Vagina (tissue), 2 donors: ENCODE measurements at places on chromosomes 7 and 10. TPM values are rescaled to one million over a fixed set of nuclear protein-coding genes. Genes with fewer than 3 reads are reported as not detected.

HDAC9 gene
- 32.4 TPM for total RNA-seq

DNA sequence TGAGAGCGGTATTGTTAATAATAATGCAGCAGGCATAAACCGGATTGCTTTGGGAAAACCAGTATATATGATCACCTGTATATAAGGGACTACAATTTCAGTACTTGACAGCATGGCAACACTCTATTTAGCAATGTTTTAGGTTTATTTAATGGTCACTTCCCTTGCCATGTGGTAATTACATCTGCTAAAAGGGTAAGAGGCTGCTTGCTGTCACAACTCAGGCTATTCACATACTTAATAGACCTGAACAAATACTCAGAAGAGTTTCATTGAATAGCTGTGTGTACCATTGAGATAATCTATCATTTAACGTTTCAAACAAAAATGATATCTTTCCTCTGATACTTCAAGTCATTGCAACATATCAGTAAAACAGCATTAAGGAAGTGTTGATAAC is 90.1 kb downstream of the PCDH15 start:
- H3K4me1 ChIP-seq: no peaks in the 10 kb centered on the region
- H3K4me3 ChIP-seq: no peak overlapping the region
- no peak for DNase-seq
- H3K27ac ChIP-seq: no peak overlapping the region
- H3K36me3 ChIP-seq: no peaks in the 10 kb centered on the region
- no peaks in the 10 kb centered on the region for H3K27me3 ChIP-seq

ZNF32 gene
- total RNA-seq: 51.1 TPM

DNA sequence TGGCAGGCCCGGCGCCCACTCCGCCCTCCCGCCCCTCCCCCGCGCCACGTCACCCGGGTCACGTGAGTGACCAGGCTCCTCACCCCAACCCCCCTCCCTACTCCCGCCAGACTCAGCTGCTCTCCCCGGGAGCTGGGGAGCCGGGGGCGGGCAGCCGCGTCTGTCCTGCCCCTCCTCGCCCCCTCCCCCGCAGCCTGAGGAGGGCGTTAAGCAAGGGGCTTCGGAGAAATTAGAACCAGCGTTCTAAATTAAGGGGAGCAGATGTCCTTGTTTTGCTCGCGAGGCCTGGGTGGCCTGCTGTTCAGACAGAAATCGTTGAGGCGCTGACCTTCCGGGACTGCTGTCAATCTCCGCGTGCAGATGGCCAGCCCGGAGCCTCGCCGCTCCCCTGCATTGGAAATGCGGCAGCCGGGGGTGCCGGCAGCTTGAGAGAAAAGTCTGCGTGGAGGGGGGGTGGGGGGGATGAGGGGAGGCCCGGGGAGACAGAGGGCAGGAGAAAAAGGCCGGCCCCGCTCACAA is 102.2 kb upstream of the ZNF438 start:
- no peaks in the 10 kb centered on the region for H3K27me3 ChIP-seq
- peak; percentile 89 for DNase-seq
- H3K4me1 ChIP-seq: peaks cover 51% of the 10 kb centered on the region
- no peaks in the 10 kb centered on the region for H3K36me3 ChIP-seq

FAM20C gene
- 22.1 TPM for total RNA-seq

DNA sequence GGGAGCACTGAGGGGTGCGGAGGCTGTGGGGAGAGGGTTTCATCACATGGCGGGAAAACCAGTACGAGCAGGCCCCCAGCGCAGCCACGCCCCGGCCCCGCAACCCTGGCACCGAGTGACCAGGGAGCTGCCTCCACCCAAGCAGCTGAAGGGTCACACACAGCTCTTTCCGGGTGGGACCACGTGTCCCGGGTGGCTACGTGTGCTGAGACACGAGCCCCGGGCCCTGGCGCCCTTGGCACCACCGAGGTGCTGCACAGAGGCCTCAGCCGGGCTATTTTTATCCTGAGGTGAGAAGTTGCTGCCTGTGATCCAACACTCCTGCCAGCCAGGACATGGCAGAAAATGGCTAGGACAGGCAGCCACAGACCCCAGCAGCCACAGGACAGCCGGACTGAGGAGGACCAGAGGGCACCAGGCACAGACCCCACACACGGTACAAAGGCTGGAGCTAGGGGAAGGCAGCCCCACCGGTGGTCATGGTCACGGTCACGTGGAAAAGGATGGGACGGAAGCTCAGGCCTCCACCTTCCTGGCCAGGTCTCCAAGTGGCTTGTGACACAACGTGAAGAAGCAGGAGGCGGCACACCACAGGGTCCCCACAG is 223.7 kb downstream of the MAD1L1 start:
- no peaks in the 10 kb centered on the region for H3K27me3 ChIP-seq
- H3K4me3 ChIP-seq: no peak overlapping the region
- no peak overlapping the region for H3K27ac ChIP-seq
- DNase-seq: no peak
- H3K4me1 ChIP-seq: no peaks in the 10 kb centered on the region

GRCh38 chr10:11218395-11218794 is 200.7 kb downstream of the CELF2 start:
- no peak overlapping the region for H3K27ac ChIP-seq
- DNase-seq: no peak
- H3K4me1 ChIP-seq: no peaks in the 10 kb centered on the region

DNA sequence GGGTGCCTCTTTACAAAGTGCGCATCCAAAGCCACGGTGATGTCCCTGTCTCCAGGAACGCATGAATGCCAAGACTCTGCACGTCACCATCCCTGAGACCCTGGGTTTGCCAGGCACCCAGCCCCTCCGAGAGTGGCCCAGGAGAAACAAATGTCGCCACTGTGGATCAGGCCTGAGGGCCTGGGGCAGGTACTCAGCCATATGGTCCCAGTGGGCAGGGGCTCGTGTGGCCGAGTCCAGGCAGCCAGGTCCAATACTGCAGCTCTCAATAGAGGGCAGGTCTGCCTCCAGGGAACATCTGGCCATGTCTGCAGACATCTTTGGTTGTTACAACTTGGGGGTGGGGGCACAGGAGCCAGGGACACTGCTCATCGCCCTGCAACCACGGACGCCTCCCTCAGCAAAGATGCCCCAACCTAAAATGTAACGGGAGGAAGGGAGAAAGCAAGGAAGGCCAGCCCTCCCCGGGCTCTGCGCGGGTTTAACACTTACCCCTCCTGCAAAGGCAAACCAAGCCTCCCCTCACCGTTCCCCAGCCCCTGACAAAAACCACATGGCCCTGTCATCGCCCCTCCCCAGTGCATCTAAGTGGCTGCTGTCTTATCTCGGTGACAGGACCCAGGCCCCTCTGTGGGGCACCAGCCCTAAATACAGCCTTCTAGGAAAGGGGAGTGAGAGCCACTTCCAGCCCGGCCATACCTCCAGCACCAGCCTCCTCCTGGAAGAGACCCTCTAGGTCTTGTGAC is 10.3 kb upstream of the PAPOLB start:
- DNase-seq: no peak
- no peak overlapping the region for H3K4me3 ChIP-seq
- no peak overlapping the region for H3K27ac ChIP-seq
- H3K36me3 ChIP-seq: no peaks in the 10 kb centered on the region
- no peaks in the 10 kb centered on the region for H3K27me3 ChIP-seq
- peaks cover 10% of the 10 kb centered on the region for H3K4me1 ChIP-seq

- H3K36me3 ChIP-seq: no peaks in the 10 kb centered on the region
- DNase-seq: peak; percentile 92
- H3K4me3 ChIP-seq: no peak overlapping the region
- H3K27me3 ChIP-seq: no peaks in the 10 kb centered on the region
- no peak overlapping the region for H3K27ac ChIP-seq
Observed at GRCh38 chr10:43203448-43204041, 63.3 kb downstream of the RASGEF1A start.

DNA sequence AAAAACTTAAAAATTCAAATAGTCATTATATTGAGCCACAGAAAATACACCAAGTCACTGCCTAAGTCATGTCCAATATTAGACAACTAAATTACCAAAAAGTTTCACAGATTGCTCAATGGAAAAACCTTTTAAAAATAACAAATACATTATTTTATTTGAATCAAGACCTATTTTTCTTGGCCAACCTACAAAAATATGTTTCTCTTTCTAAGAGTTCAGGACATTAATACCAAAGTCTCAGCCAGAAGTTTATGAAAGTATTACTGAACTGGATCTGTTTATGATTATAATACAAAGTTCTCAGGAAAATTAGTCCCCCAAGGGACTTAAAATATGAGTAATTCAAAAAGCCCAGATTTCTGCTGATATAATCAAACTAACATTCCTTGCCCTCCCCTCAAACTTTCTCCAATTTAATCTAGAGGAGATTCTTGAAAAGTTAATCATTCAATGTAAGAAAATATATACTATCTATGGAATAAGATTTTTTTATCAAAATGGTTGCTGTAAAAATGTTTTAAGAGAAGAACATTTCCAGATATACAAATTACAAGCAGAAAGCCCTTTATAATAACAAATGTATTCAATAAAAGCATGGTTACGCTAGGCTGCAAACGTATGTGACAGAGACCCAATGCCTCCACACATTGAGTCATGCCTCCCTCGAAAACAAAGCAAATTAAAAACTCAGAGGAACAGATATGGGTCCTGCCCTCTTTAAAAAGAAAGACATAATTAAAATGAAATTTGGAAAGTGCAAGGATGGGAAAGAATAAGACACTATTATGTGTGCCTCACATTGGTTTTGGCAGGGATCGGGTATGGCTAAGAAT is 381.6 kb downstream of the PARD3 start:
- H3K4me1 ChIP-seq: peaks cover 21% of the 10 kb centered on the region
- H3K36me3 ChIP-seq: no peaks in the 10 kb centered on the region
- H3K4me3 ChIP-seq: no peak overlapping the region
- DNase-seq: no peak

GRCh38 chr7:15418264-15418663 is 143.6 kb downstream of the AGMO start:
- H3K27me3 ChIP-seq: no peaks in the 10 kb centered on the region
- DNase-seq: no peak
- no peaks in the 10 kb centered on the region for H3K36me3 ChIP-seq
- no peak overlapping the region for H3K27ac ChIP-seq
- no peak overlapping the region for H3K4me3 ChIP-seq

- H3K36me3 ChIP-seq: no peaks in the 10 kb centered on the region
- no peaks in the 10 kb centered on the region for H3K27me3 ChIP-seq
- DNase-seq: no peak
- H3K4me1 ChIP-seq: no peaks in the 10 kb centered on the region
Observed at GRCh38 chr10:68462536-68462935, 9.2 kb downstream of the DNA2 start.

GRCh38 chr10:116838143-116838725 is 11.1 kb upstream of the ENO4 start:
- H3K36me3 ChIP-seq: no peaks in the 10 kb centered on the region
- H3K4me3 ChIP-seq: no peak overlapping the region
- H3K27me3 ChIP-seq: no peaks in the 10 kb centered on the region

DNA sequence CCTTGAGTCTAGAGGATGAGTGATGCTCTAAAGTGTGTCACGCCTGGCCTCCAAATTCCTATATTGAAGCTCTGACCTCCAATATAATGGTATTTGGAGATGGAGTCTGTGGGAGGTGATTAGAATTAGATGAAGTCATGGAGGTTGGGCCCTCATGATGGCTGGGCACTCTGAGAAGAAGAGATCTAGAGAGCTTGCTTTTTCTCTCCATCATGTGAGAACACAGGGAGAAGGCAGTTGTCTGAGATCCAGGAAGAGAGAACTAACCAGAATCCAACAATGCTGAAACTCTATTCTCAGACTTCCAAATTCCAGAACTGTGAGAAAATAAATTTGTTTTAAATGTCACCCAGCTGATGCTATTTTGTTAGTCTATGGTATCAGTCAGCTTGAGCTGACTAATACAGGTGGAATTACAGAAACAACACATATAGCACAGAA is 15.1 kb downstream of the RNF216 start:
- H3K4me1 ChIP-seq: peaks cover 26% of the 10 kb centered on the region
- no peaks in the 10 kb centered on the region for H3K27me3 ChIP-seq
- H3K4me3 ChIP-seq: no peak overlapping the region
- no peak overlapping the region for H3K27ac ChIP-seq
- no peak for DNase-seq
- H3K36me3 ChIP-seq: no peaks in the 10 kb centered on the region

- no peak overlapping the region for H3K4me3 ChIP-seq
- H3K4me1 ChIP-seq: no peaks in the 10 kb centered on the region
- DNase-seq: no peak
- no peaks in the 10 kb centered on the region for H3K27me3 ChIP-seq
- no peaks in the 10 kb centered on the region for H3K36me3 ChIP-seq
Observed at GRCh38 chr10:117656385-117657367, 114.1 kb downstream of the EMX2 start.

- no peaks in the 10 kb centered on the region for H3K36me3 ChIP-seq
- peak overlapping the region; percentile 60 for H3K27ac ChIP-seq
- no peak for DNase-seq
- H3K27me3 ChIP-seq: no peaks in the 10 kb centered on the region
- no peak overlapping the region for H3K4me3 ChIP-seq
Observed at GRCh38 chr7:47763063-47763974, 181.4 kb upstream of the TNS3 start.

DNA sequence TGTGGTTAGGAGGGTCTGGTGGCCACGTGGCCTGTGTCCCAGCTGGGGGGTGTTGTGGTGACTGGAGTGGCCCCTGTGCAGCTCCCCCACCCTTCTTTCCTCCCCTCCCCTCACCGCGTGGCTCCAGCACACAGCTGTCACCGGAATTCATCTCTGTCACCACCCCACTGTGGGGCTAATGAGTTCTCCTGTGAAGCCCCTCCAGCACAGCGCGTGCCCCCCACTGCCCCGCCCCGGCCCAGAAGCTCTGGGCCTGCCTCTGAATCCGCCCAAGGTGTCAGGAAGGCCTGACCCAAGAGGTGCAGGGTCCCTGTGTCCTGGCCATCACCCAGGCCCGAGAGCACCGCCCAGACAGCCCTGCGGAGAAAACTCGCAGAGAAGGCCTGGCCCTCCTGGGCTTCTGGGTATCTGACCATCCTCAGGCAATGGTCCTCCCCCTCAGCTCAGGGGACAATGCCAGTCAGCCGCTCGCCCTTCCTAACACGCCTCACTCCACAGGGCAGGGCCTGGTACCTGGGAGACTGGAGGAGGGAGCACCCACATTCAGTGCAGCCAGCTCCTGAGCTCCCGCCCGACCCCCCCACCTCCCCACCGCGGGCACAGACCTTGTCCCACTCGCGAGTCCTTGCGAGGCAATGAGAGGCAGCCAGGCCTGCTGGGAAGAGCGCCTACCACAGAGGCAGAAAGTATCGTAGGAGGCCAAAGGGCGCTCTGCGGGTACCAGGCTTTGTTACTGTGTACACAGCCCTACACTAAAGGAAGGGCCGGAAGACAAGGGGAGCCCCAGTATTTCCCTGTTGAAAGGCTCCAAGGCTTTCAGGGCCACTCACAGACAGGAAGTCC is 38.2 kb downstream of the GBX1 start:
- peaks cover 29% of the 10 kb centered on the region for H3K4me1 ChIP-seq
- H3K4me3 ChIP-seq: no peak overlapping the region
- no peak for DNase-seq
- peaks cover 60% of the 10 kb centered on the region for H3K36me3 ChIP-seq
- H3K27ac ChIP-seq: no peak overlapping the region

GRCh38 chr7:94623820-94624219 is 32.1 kb downstream of the SGCE start:
- no peak overlapping the region for H3K27ac ChIP-seq
- H3K4me3 ChIP-seq: no peak overlapping the region
- H3K27me3 ChIP-seq: no peaks in the 10 kb centered on the region

WEE2 gene
- not detected for total RNA-seq

SPDYE2 gene
- total RNA-seq: not detected

- no peaks in the 10 kb centered on the region for H3K36me3 ChIP-seq
- peaks cover 10% of the 10 kb centered on the region for H3K4me1 ChIP-seq
- no peak overlapping the region for H3K4me3 ChIP-seq
- no peaks in the 10 kb centered on the region for H3K27me3 ChIP-seq
- DNase-seq: no peak
Observed at GRCh38 chr7:25842201-25842733, 309.7 kb upstream of the NFE2L3 start.
